ENCODE measurements at places on chromosomes 12 and 14.
A peak's percentile ranks its signal among the peaks of the same experiment; 100 is the strongest.

DNA sequence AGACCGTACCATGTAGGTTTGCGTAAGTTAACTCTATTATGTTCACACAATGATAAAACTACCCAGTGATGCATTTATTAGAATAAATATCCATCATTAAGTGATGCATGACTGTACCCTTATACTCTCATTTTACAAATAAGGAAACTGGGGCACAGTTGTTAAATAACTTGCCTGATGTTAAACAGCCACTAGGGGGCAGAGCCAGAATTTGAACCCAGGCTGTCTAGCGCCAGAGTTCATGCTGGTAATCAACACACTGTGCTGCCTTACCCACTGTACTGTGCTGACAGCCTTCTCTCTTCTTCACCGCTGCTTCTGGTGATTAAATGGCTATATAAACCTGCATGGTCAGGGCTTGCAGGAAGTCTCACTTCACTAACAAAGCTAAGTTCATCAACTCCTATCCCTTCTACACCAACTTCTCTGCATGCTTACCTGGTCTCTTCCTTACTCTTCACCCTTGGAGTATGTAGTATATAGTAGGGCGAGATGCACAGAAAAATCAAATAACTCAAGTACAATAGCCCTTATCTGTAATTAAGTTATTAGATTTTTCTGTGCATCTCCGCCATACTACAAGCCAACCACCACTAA is 43.6 kb upstream of the APPL2 start:
- peak; percentile 8 for DNase-seq

DNA sequence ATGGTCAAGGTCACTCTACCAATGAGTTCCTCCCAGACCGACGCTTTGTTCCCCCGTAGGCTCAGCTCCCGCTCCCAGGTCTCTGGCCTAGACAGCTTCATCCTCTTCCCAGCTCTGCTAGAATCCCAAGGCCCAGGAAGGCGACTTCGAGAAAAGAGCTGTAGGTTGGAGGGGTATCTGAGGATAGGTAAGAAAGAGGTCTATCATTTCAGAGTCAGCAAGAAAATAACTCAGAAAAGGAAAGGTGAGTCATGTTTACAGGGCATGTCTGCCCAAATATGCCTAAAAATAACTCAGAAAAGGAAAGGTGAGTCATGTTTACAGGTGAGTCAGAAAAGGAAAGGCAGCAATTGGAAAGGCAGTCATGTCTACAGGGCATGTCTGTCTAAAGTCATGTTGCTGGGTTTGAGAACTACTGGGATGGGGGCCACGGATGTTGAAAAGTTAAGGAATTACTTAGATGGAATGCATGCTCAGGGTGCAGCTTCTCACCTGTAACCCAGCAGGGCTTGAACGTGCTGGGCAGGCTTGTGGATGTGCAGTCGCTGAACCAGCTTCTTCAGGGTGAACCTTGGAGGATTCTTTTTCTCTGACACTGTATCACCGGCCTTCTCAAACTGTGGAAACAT is 12.2 kb downstream of the TEP1 start:
- DNase-seq = no peak

DNA sequence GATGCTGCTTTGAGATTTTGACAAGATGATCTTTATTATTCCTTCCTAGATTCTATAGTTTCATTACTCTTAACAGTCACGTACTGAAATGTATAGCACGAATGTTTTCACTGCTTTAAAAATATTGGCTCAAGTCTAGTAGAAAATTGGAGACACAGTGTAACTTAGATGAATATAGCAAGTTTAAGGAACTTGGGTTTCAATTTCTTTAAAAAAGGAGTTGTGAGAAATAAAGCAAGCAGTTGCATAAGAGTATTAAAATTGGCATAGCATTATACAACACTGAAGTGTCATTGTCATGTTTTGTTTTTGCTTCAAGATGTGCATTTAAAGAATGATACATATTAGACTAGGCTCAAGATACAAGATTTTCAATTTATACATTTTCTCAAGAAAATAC is 624.8 kb upstream of the NOVA1 start:
- DNase-seq = no peak

GRCh38 chr14:72610831-72611200 is 283.1 kb downstream of the DPF3 start:
- no peak for DNase-seq

- no peak for DNase-seq
Measured at GRCh38 chr12:57460468-57460784, 841 bp downstream of the GLI1 start.

DNA sequence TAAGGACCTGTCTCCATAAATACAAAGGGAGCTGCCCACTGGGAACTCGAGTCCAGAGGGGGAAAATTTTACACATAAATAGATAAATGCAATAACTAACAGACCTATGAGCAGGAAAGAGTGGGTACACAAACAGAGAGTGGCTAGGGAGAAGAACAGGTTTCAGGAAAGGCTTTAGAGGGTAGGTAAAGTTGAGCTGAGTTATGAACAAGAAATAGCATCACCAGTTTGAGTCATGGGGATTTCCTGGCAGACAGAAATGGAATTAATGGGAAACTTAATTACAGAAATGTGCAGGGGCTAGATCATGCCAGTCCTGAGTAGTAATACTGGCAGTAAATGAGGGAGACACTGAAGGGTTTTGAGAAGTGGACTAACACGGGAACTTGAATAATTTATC is 58.0 kb upstream of the CCDC175 start:
- peak; percentile 23 for DNase-seq

GRCh38 chr14:94110552-94111181 is at the start of gene IFI27:
IFI27 (plus strand) TSS chr14:94110736.
- DNase-seq = no peak

- no peak for DNase-seq
Measured at GRCh38 chr12:6524648-6525047, 9.7 kb upstream of the GAPDH start.

DNA sequence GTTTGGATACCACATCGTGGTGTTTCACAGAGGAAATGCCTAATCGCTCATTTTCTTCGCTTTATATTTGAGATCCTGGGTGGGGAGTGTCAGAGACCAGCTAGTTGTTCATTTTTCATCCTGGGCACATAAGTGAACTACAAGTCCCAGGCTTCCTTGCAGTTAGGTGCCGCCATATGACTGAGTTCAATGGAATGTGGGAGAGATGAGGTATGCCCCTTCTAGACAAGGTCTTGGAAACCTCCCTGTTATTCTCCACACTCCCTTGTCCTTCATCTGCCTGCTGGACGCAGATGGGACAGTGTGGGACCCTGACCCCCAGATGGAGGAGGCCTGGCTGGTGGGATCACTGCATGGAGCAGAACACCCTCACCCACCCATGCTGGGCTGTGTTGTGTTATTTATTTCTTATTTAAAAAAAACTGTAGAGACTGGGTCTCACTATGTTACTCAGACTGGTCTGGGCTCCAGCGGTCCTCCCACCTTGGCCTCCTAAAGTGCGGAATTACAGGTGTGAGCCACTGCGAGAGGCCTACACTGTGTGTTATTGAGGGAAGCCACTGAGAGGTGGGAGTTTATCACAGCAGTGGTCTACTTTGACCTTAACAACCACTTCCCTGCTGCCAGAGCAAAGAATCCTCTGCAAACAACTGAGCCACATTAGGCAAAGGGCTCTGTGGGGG is 42.9 kb upstream of the VRK1 start:
- DNase-seq = no peak

GRCh38 chr12:124927201-124928094 is 13.0 kb upstream of the UBC start:
- DNase-seq = no peak

DNA sequence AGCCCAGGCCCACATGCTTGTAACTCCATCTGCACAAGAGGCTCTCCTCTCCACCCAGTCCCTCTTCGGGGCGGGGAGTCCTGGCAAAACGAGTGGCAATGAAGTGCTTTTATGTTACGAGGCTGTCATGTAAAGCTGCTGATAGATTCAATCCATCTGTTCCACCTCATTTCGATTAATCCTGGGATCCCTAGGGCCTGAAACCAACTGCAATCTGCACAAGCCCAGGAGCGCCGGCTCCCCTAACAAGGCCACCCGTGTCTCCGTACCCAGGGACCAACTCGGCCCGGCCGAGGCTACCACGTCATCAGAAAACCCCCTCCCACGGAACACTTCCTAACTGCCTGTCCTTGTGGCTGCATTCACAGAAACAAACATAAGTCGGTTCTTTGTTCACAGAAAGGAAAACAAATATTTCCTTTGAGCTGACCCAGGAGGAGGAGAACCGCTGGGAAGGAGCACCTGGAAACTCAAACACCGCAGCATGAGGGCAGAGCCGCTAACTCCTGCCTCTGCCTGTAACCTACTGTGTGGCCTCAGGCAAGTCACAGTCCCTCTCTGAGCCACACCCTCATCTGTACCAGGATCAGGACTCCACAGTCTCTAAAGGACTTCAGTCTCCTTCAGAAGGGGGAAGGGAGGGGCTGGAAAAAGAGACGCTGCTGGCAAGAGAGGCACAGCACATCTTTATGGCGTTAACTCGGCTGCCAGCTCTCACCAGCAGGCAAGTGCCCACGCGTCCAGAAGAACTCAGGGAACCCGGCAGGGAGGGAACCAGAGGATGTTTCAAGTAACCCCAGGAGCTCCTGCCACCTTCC is 47.8 kb downstream of the CCDC88C start:
- DNase-seq = peak; percentile 81

- peak; percentile 38 for DNase-seq
Measured at GRCh38 chr12:75526655-75527511, 15.5 kb upstream of the KRR1 start.

DNA sequence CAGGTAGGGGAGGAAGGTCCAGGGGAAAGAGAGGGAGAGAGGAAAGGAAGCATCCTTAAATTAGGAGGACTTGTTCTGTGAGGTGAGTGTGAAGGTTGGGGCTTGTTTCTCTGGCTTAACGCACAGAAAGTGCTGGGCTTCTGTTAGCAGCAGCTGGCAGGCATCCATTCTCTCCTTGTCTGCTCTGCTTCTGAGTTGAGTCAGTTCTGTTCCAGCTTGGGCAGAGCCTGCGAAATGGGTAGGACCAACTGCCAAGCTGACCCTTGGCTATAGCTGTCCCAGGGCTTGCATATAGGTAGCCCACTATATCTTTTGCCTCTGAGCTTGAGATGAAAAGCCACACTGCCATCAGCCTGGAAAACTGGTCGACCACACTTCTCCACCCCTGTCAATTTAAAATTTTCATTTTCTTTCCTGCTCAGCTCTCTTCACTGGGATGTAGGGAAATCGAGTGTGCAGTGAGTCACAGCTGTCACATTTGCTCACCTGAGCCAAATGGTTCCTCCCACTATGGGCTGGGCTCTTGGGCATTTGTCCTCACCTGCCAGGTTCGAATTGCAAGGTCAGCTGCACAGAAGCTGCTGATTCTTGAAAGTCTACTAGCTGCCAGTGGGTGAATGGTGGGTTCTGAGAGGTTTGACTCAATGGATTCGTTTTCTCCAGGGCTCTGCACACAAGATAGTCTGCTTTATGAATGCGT is 256.4 kb upstream of the PWP1 start:
- no peak for DNase-seq

- no peak for DNase-seq
Measured at GRCh38 chr12:122880668-122881067, 15.3 kb downstream of the VPS37B start.

DNA sequence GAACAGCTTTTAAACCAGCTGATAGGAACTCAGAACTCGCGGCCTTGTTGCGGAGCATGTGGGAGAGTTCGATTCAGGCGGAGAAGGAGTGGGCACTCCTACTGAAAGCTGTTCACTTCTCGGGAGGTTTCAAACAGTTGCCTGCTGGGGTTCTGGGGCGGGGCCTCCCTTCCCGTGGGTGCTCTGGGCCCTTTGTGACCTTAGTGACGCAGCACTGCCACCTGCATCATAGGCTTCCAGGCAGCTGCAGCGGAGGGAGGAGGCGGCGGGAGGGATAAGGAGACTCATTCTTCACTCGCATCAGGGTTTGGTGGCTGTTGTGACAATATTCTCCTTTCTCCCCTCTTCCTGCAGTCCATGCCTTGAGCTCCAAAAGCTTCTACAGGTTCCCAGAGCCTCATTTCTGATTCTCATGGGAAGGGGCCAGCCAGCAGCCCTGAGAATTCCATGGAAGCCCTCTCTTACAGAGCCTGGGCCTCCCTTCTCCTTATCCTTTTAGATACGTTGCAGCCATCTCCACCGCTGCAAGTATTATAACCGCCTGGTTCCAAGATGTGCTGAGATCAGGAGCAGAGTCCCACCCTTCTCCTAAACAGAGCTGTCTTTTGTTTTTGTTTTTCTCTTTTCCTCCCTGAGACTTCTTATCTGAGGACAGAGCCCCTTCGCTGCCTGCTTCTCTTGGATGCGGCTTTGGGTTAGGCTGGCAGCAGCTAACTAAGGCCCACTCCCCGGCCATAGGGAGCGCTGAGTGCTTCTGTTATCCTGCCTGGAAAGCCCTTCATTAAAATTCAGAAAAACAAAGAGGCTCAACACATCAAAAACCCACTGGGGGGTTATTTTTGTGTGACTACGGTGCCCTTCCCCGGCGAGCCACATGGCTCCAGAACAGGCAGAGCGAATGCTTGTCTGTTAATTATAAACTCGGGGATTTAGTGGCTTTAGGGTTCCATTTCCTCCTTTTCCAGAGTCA is 67.6 kb upstream of the GPATCH2L start:
- DNase-seq = no peak

GRCh38 chr14:55077170-55078151 is 26.0 kb downstream of the MAPK1IP1L start:
- no peak for DNase-seq

DNA sequence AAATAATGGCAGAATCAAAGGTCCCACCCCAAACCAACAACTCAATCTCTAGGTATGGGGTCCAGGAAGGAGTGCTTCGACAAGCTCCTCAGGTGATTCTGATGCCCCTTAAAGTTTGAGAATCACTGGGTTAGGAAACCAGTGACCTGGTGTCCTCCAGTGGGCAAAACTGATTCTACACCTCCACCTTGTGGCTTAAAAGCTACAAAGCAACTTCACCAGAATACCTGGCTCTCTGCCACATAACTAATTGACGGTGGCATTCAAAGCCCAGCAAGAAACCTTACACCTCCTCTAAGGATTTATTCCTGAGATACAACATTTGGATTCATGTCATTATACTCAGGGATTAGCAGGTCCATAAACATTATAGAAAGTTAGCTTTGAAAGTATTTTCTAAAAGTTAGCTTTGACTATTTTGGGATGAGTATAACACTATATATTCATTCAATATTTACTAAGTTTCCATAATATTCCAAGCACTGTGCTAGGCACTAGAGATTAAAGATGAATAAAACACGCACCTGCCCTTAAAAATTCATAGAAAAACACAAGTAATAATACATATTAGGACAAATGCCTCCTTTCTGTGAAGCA is 45.4 kb downstream of the DCAF5 start:
- peak; percentile 77 for DNase-seq

- DNase-seq = no peak
Measured at GRCh38 chr14:80956922-80957321, 1.5 kb downstream of the TSHR start.

GRCh38 chr14:41606282-41606531 is 469 bp upstream of the LRFN5 start:
- DNase-seq = peak; percentile 96

Data from NCI-H1092 treated with DMSO at 0.1 percent for 48 hours (cell line).